ENCODE measurements at places on chromosomes 4 and X.

GRCh38 chr4:174697202-174697601 lies 131.8 kb downstream of the GLRA3 start:
- no peak for DNase-seq

- DNase-seq, result no peak
Observed at GRCh38 chr4:88442689-88443191, 14.2 kb upstream of the HERC5 start.

DNA sequence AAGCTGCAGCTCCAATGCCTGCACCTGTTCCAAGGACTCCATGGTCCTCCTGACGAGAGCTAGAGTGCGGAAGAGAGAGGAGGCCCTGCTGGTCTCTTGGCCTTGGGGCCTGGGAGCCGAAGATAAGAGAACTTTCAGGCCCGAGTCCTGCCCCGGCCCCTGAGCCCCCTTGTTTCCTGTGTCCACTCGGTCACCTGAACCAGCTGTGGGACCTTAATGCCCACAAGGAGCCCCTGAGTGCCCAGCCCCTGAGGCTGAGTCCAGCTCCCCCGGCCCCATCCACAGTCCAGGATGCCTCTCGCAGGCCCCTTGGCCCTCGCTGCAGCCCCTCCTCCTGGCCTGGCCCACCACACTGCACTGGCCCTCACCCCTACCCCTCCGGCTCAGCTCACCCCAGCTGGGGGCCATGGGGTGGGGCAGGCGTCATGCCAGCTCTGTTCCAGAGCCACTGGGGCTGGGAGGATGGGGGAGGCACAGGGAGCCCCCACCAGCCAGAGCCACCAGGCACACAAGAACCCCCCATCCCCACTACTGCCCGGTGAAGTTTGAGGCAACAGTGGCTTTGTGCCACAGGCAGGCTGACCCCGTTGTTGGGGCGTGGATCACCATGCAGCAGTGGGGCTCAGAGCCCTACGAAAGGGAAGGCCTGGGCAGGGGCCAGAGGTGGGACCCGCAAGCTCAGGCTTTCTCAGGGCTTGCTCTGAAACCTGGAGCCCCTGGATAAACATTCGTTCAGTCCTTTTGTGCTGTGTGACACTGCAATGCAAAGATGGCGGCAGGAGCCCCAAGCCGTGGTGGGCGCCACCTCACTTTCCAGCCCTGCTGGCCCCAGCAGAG lies 14.1 kb downstream of the NAT8L start:
- DNase-seq, result no peak

DNA sequence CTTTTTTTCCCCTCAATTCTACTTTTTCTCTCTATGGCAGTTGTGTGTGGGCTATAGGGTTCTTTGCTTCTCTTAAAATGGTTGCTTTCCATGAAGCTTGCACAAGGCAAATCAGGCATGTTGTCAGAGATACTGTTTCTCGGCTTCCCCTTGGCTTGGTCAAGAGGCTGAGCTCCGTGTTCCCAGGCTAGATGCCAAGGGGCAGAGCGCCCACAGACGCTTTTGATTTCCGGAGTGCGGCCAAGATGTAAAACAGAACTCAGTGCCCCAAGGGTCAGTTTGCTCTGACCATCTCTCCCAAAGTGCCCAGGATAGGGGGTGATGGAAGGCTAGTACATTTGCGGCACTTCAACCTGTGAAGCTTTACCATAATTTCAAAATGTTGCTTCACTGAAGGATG lies 64.2 kb upstream of the DIPK2B start:
- DNase-seq, result peak; percentile 2

GRCh38 chr4:48108309-48109073 lies 25.6 kb downstream of the TXK start:
- DNase-seq, result no peak

- DNase-seq, result no peak
Observed at GRCh38 chrX:108313669-108314068, 124.6 kb downstream of the COL4A6 start.

DNA sequence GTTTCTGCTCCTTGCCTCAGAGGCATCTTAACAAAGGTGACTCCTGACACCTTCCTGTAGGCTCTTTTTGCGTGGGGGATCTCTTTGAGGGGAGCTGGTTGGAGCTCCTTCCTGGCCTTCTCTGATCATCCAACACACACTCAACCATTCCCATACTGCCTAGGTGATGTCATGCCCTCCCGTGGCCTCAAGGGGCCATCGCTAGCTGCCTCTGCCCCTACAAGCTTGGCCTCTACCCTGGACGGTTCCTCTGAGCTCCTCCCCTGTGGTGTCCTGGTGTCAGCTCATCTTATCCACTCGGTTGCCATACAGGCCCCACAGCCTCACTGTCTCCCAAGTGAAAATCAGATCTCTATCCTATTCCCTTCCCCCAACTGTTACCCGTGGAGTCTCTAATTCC lies 13.7 kb upstream of the ZNF185 start:
- no peak for DNase-seq

- no peak for DNase-seq
Observed at GRCh38 chrX:131802836-131803626, 220.1 kb upstream of the STK26 start.

- no peak for DNase-seq
Observed at GRCh38 chr4:117740736-117741135, 293.6 kb upstream of the NDST3 start.

DNA sequence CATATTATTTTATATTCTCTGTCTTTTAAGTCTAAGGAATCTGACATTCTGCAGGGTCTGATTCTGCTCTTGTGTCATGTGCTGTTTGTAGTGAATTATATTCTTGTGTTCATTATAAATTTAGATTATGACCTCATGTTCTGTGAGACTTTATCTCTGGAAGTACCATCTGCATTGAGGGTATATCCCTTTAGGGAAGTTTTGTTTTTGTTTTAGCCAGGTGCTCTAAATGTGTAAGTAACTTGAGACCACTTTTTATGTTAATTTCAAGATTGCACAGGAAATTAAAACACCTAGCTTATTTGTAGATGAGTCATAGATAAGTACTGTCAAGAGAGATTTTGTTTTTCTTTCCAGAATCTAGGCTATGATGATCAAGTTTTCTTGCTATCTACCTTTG lies 35.0 kb upstream of the DKK2 start:
- DNase-seq, result no peak

- DNase-seq, result no peak
Observed at GRCh38 chr4:142372530-142373260, 473.4 kb downstream of the INPP4B start.

GRCh38 chr4:149194061-149194460 lies 621.6 kb downstream of the IQCM start:
- no peak for DNase-seq

- DNase-seq, result no peak
Observed at GRCh38 chrX:39820938-39821708, 276.6 kb downstream of the BCOR start.

DNA sequence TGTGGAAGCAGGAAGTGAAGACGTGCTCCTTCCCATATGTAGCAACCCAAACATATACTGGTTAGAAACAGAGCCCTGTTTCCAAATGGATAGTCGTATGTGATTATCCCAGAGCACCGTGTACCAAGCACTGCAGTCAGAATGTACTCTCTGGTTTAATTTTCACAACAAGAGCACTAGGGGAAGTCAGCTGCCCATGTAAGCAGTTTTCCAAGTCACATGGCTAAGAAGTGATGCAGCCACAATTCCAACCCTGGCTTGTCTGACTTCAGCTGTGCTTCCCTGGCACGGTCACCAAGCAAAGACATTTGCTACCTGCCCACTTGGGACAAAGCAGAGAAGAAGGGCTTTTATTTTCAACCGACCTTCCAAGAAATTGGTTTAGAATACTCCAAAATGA lies 28.2 kb upstream of the CEP135 start:
- no peak for DNase-seq

GRCh38 chrX:114332766-114333165 lies 251.1 kb upstream of the HTR2C start:
- DNase-seq, result no peak

DNA sequence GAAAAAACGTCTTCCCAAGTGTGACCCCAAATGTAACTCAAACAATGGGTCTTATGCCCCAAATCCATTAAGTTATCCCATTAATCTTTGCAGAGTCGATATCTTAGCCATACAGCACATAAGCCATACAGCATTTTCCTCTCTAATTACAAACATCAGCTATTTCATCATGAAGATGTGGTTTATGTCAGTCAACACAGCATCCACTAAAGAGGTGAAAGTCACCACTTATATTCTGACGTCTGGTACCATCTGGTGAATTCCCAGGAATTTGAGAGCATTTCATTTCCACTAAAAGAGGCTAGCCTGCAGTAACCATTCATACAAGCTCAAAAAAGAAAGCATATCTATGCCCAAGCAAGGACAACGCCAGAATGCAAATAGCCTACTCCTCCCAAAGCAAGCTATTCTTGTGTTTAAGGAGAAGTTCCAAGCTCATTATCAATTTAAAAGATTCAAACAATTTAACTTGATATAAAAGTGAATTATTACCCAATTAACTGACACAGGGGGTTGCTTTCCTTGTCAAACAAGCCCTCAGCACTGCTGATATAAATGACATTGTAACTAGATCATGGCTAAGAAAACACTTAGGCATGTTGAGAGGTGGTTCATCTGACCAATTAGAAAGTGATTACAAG lies 203.3 kb downstream of the ANTXR2 start:
- no peak for DNase-seq

DNA sequence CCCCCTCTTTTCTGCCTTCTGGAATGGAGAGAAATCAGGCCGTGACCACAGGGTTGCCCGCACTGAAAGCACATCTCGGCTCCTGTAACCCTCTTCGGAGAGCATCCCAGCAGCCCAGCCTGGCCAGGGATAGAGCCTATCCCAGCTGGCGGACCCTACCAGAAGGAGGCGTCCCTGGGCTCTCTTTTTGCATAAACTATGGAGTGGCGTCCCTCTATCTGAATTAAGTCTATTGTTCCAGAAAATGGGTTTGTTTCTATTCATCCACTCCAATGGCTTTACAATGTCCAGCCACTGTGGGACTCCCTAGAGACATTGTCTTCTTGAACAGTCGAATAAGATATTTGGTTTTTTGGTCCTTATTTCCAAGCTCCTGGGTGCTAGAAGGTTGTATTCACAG lies 689 bp upstream of the NHSL2 start:
- peak; percentile 9 for DNase-seq

- no peak for DNase-seq
Observed at GRCh38 chr4:104815665-104816064, 321.0 kb upstream of the CXXC4 start.

Measured in pons (tissue), 1 donor.